ENCODE measurements at places on chromosomes 13 and 19. TPM values are rescaled to one million over a fixed set of nuclear protein-coding genes. Genes with fewer than 3 reads are reported as not detected.

THSD1 gene
- 1.5 TPM for total RNA-seq

PPP1R15A gene
- total RNA-seq, result 158 TPM

DNA sequence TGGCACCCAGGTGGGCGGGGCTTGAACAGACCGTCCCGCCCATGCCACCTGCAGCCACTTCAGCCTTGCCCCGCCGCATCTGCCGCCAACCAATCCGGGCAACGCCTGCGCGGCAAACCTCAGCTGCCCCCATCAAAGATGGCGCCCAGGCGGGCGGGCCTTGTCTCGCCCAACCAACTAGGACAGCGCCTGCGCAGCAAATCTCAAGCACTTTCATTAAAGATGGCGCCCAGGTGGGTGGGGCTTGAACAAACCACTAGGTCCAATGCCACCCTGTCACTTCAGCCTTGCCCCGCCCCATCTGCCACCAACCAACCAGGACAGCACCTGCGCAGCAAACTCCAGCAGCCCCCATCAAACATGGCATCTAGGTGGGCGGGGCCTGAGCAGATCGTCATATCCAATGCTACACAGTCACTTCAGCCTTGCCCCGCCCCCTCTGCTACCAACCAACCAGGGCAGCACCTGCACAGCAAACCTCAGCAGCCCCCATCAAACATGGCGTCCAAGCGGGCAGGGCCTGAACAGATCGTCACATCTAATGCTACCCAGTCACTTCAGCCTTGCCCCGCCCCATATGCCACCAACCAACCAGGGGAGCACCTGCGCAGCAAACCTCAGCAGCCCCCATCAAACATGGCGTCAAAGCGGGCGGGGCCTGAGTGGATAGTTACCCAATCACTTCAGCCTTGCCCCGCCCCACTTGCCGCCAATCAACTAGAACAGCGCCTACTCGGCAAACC lies 1.4 kb downstream of the PEG3 start:
- H3K36me3 ChIP-seq, result peaks cover 9% of the 10 kb centered on the region
- no peak overlapping the region for H3K27ac ChIP-seq
- DNase-seq, result no peak
- H3K27me3 ChIP-seq, result no peaks in the 10 kb centered on the region

GFY gene
- total RNA-seq, result not detected

DNA sequence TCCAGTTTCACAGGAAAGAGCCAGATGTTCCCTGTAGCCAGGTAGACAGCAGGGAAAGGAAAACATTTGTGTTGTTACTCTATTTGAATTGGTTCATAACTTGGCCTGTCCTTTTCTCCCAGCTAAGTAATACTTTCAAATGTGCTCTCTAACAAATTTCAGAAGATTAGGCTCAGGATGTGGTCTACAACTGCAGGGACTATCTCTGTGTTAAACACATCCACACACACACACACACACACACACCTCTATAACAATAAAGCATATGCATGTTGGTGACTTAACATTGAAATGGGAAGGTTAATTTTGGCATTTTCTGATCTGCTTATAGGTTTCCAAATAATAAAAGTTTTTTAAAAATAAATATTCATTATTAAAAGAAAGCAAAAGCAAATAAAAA lies 316.0 kb upstream of the ARGLU1 start:
- peaks cover 25% of the 10 kb centered on the region for H3K4me1 ChIP-seq
- H3K36me3 ChIP-seq, result peaks cover 2% of the 10 kb centered on the region
- no peak for DNase-seq
- H3K27ac ChIP-seq, result peak overlapping the region; percentile 0
- no peaks in the 10 kb centered on the region for H3K27me3 ChIP-seq

KIR3DL2 gene
- not detected for total RNA-seq

DNA sequence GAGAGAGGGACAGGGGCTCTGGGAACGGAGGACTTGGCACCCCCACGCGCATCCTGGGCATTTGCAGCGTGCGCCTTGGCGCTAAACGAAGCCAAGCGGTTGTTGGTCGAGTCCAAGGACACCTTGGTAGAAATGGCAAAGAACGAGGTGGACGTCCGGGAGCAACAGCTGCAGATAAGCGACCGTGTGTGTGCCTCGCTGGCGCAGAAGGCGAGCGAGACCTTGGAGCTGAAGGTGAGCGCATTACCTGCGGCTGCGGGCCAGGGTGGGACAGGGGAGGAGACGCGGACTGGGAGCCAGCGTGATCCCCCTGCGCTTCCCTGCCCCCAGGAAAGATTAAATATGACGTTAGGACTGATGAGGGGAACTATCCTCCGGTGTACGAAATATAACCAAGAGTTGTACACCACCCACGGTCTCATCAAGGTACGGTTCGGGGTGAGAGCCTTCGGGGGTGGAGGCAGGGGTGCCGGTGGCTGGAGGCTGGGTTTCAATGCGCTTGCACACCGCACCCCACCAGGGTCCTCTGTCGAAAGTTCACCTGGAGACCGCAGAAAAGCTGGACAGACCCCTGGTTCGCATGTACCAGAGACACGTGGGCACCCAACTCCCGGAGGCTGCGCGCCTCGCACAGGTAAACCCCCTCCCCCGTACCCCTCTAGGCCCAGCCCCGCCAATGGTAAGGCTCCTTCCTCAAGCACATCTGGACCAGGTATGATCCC lies 27.8 kb upstream of the CASP14 start:
- H3K36me3 ChIP-seq, result peaks cover 2% of the 10 kb centered on the region
- H3K27ac ChIP-seq, result no peak overlapping the region
- H3K4me1 ChIP-seq, result no peaks in the 10 kb centered on the region

GRCh38 chr19:39083983-39084731 lies at the start of gene ACP7:
TSS of gene ACP7 (plus strand) at chr19:39084368. CDS start at chr19:39085270, 902 bp downstream.
- no peaks in the 10 kb centered on the region for H3K36me3 ChIP-seq
- DNase-seq, result no peak
- H3K27me3 ChIP-seq, result peaks cover 81% of the 10 kb centered on the region
- H3K4me3 ChIP-seq, result peak within 1 kb of the TSS; percentile 54
- H3K27ac ChIP-seq, result no peak within 1 kb of the TSS
